Vagina (tissue), 2 donors: ENCODE measurements at places on chromosomes 13 and 19.

GRCh38 chr13:29452773-29453616, 142.5 kb downstream of the SLC7A1 start:
- DNase-seq: no peak

GRCh38 chr13:102774214-102774568, 605 bp upstream of the TEX30 start:
- DNase-seq: no peak

GRCh38 chr13:26022538-26023292, 29.1 kb downstream of the SHISA2 start:
- DNase-seq: peak; percentile 81

- DNase-seq: no peak
These were observed 6.9 kb downstream of the KCTD12 start for GRCh38 chr13:76879203-76879882.

DNA sequence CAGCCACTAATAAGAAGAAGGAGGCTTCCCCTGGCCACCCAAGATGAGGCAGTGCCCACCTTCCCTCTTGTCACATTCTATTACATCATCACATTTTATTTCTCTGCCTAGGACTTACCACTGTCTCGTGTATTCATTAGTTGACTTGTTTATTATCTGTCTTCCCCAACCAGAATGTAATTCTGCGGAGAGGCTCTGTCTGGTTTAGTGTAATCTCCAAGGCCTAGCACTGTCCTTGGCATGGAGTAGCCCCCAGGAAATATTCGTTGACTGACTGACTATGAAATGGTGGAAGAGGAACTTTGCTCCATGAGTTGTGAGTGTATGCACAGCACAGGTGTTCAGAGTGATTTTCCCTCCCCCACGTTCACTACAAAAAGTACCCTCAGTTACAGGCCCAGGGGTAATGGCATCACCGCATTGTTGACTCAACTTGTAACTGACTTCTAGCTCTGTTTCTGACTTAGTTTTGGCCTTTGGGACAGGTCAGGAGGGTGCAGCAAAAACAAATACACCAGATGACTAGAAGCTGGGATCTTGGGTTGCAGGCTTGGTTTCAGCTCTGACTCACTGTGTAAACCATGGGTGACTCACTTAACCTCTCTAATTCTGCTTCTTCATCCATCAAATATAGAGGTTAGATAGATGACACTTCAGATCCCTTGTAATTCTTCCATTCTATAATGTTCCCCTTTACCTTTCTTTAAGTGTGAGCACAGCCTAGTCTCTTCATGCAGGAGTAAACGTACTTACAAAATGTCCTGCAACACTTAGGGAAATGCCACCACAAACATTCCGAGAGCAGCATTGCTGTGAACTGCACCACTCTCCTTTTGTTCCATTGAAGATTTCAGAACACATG, 229.7 kb downstream of the KCNRG start:
- DNase-seq: no peak

GRCh38 chr13:107590556-107590955, 624.8 kb downstream of the LIG4 start:
- no peak for DNase-seq

DNA sequence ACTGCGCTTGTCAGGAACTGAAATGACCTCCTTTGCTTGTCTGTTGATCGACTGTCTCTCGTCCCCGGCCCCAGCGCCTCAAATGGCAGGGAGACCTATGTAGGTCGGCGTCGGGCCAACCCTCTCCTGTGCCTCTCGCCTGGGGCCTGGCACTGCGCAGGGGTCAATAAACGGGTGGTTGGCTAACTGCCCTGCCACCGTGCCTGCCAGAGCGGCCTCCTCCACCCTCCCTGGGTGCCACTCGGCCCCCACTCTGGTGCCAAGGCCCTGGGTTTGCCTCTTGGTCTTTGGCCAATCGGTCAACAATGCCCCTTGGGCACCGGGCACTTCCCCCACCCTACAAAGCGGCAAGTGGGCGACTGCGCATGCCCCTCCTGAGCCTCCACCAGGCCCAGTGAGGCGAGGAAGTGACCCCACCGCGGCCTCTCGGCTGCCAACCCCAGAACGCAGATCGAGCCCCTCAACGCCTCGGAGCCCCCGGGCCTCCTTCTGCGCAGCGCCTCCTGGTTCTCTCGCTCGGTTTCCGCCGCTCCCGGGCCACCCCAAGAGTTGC, 1.1 kb downstream of the KEAP1 start:
- no peak for DNase-seq

GRCh38 chr19:48644839-48645619, 958 bp downstream of the CA11 start:
- DNase-seq: no peak

GRCh38 chr13:34721631-34722595, 220.2 kb upstream of the NBEA start:
- no peak for DNase-seq

- no peak for DNase-seq
These were observed 476.2 kb downstream of the KLF12 start for GRCh38 chr13:73657821-73658540.

DNA sequence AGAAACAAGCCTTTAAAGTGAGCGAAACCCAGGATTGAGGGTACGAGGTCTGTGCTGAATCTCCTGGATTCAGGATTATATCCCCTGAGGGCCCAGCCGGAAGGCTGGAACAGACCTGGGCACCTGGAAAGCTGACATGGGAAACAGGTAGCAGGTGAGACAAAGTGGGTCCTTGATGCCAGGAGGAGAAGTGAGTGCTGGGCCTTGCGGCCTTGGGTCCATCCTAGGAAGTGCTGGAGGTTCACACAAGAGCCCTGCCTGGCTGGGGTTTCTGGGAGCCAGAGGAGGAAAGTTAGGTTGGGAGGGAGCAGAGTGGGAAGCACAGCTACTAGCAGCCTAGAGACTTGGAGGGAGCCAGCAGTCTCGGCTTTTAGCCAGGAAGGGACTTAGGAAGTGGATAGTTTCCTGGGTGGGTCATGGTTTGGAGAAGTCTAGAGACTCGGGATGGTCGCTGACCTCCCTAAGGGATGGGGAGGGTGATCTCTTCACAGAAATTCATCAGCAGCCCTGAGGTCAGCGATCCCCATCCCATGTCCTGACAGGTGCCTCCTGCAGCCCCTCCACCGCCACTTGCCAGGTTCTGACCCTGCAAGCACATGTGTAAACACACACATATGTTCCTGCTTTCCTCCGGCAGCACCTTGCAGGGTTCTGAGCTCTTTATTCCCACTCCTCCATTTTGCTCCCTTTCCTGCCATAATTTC, 29.4 kb upstream of the ZNF492 start:
- peak; percentile 61 for DNase-seq

- DNase-seq: no peak
These were observed 533.7 kb downstream of the LIG4 start for GRCh38 chr13:107681600-107681999.

DNA sequence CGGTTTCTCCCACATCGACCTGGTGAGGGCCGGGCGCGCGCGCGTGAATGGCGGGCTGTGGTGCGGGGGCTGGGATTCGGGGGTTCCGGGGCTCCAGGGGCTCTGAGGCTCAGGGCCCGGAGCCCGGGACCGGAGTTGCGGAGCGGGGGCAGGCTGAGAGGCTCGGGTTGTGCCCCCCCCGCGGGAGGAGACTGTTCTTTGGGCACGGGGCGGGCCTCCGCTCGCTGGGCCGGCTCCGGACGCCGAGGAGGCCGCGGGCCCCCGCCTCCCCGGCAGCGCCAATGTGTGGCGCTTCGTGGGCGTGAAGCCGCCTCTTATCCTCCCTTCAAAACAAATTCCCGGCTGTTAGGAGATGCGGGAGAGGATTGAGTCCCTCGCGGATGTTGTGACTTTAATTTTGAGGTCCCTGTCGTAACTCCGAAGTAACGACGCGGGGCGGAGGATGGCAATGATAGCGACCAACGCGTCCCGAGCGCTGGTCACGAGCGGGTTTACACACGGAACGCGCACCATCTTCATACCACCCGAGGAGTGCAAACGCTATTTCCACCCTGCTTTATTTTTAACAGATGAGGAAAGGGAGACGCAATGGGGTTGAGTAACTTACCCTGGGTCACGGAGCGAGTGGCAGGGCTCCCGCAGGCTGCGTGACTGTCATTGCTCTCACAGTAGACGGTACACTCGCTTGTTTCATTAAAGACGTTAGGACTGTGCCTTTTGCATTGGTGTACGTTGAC, 536 bp downstream of the UBA2 start:
- no peak for DNase-seq

- DNase-seq: no peak
These were observed 7.0 kb downstream of the RCN3 start for GRCh38 chr19:49534632-49535385.

DNA sequence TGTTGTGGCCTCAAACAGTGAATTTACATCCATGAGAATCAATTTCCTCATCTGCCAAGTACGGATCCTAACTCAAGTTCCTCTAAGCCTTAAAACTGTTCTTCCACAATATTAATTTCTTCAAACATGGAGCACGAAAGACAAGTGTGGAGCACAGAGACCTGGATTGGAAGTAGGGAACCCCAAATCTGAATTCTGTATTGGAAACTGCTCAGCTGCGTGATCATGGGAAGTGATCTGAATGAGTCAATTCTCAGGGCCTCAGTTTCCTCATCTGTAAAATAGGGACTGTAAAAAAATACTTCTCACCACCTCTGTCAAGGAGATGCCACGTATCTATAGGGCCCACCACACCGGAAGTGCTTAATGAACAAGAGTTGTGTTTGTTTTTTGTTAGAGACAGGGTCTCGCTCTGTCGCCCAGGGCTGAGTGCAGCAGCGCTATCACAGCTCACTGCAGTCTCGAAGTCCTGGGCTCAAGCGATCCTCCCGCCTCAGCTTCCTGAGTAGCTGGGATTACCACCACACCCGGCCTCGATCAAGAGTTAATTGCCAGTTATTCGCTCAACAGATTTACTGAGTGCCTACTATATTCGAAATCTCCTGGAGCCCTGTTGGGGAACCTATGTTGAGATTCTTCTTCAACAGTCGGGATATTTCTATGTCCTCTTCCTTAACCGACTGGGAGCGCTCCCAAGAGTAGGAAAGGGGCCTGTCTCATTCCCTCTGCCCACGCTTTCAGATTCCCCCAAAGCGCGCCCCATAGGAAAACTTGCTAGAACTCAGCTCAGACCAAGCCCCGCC, 1.6 kb downstream of the SERTAD3 start:
- peak; percentile 91 for DNase-seq

DNA sequence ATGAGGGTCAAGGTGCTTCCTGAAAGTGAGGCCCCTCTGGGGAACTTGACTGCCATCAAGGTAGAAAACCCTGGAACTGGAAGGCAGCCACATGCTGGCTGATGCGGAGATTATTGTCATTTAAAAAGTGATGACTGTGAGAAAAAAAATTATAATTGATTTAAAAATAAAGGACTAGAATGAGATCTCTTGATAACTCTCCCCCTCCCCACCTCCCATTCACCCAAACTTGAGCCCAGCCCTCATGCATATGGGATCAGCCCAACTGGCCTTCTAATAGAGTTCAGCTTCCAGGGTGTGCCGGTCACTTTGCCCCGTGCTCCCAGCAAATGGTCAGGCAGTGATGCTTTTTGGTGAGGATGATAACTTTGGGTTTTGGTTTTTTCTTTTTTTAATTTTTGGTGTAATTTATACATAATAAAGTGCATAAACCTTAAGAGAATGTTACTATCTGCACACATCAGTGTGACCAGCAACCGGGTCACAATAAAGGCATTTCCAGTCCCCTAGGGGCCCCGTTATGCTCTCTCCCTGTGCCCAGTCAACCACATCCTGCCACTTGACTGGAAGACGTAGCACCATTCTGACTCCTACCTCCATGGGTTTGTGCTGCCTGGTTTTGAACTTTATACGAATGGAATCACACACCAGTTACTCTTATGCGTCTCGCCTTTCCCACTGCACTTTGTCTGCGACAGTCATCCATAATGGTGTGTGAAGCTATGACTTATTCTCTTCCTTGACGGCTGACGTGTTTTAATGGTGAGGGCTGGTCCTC, 187.9 kb downstream of the USP12 start:
- no peak for DNase-seq

DNA sequence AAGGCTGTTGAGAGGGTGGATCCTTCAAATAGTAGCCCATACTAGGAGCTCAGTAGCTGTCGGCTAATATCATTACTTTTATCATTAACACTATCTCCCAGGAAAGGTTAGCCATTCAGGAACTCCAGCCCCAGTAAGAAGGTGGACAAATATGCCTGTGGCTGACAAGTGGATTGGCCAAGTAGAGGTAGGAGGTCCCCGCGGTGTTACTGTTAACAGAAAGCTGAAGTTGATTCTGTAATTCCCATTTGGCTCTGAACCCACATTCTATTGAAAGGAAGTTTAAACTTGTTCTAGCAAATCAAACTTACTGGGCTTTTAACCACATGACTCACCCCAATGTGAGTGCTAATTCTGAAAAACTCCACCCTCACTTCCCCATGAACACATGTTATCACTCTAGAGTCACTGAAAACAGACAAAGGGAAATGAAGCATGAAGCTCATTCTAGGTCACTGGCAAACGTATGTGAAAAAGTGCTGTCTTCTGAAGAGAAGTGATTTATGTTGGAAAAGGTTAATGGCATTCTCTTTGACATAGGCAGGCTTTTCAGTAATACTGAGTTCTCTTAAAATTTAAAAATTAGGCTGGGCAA, 273.5 kb downstream of the FGF14 start:
- no peak for DNase-seq

GRCh38 chr13:97810152-97810551, 143.3 kb upstream of the IPO5 start:
- DNase-seq: no peak

DNA sequence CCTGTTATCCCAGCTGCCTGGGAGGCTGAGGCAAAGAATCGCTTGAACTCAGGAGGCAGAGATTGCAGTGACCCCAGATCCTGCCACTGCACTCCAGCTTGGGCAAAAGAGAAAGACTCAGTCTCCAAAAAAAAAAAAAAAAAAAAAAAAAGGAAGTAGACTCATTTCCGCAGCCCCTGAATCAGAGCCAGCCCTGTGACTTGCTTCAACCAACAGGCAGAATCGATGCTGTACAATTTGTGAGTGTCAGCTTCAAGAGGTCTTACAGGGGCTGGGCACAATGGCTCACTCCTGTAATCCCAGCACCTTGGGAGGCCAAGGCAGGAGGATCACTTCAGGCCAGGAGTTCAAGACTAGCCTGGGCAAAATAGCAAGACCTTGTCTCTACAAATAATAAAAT, 12.8 kb downstream of the ANKRD27 start:
- no peak for DNase-seq

DNA sequence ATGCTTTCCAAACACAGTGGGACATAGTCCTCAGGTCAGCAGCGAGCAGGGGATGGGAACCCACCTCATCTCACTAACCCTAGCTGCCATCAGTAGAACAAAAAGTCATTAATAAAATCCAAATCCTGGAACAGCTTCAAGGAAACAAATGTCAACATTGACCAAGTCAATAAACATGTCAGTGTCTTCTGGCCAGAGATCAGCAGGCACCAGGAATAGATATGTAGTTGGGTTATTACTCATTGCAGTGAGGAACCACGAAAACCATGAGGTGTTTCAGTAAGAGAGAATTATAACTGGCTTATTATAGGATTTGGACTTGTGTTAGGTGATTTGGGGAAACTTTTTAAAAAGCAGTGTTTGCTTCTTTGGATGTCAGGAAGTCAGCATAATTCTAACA, 17.1 kb upstream of the CD33 start:
- no peak for DNase-seq

- no peak for DNase-seq
These were observed 3.8 kb downstream of the ZNF749 start for GRCh38 chr19:57438925-57439324.
